GM12891 (cell line): ENCODE measurements at places on chromosomes 11 and 22.
A peak's percentile ranks its signal among the peaks of the same experiment; 100 is the strongest.

DNA sequence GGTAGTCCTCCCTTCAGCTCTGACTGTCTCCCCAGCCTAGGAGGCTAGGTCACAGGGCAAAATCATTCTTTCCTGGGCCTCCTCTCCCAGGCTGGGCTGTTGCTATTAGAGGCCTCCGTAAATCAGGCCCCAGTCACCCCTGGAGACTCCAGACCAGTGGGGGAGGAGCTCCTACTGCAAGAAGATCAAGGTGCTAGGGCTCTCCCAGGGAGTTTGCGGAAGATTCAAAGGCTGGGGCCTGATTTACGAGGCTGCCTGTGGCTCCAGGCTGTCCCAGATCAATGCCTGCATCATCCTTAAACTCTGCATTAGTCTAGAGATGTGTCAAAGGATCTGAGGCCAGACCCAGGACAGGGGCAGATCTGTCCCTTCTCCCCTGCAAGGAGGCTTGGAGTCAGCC is 346.2 kb downstream of the TENM4 start:
- no peak for DNase-seq

DNA sequence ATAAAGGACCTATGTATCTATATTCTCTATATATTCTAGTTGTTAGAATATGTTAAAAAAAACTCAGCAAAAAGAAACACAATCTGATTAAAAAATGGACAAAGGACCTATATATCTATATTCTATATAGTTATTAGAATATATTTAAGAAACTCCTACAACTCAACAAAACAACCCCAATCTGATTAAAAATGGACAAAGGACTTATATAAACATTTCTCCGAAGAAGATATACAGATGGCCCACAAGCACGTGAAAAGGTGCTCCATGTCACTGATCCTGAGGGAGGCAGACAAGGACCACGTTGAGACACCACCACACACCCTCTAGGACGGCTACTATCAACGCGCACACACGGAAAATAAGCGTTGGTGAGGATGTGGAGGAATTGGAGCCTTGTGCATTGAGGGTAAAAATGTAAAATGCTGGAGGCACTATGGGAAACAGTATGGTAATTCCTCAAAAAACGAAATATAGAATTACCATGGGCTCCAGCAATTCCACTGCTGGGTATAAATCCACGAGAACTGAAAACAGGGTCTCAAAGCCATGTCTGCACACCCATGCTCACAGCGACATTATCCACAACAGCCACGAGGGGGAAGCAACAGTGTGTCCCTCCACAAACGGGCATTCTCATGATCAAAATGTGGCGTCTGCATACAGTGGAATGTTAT is 22.7 kb downstream of the YPEL1 start:
- DNase-seq, result peak; percentile 70

- no peak for DNase-seq
Measured at GRCh38 chr22:30876915-30877553, 91.5 kb downstream of the MORC2 start.

DNA sequence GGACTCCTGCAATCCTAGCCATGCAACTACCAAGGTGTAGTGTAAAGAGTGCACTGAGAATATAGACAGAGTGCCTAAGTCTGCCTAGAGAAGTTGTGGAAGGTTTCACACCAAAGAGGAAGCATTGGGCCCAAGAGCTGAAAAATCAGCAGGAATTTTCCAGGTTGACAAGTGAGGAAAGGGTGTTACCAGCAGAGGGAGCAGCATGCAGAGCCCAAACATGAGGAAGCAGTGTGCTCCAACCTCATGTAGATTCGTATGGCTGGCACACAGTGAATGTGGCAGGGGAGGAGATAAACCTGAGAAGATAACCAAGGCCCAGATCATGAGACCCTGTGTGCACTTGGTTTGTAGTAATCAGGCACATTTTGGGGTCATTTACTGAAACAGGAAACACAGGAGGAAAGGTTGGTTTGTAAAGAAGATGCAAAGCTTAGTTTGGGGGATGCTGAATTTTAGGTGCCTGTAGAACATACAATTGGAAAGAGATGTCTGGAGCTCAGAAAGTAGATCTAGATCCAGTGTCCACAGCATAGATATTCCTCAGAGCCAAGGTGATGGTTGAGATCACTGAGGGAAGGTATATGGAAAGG is 1.7 kb downstream of the HPX start:
- no peak for DNase-seq

DNA sequence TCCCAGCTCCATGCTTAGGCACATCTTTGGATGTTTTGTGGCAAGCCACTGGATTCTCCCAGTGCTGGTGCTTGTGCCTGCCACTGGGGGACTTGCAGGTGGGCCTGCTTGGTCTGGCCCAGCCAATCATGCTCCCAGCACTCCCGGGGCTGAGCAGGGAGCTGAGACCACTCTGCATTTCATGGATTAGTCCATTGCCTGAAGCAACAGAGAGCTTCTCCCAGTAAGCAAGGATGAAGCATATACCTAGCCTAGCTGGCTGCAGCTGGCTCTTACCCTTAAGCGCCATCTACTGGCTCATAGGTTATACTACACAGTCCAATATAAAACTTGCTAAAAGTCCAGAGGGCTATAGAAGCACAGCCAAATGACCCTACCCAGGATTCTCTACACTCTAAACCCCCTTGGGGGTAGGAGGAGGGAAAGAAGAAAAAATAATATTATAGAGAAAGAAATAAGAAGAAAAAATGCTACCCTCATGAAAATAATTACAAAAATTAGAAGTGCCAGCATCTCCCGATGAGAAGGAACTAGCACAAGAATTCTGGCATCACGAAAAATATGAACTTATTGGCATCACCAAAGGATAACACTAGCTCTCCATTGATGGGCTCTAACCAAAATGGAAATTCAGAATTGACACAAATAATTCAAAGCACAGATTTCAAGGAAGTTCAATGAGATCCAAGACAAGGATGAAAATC is 275.3 kb downstream of the C11orf87 start:
- peak; percentile 5 for DNase-seq

DNA sequence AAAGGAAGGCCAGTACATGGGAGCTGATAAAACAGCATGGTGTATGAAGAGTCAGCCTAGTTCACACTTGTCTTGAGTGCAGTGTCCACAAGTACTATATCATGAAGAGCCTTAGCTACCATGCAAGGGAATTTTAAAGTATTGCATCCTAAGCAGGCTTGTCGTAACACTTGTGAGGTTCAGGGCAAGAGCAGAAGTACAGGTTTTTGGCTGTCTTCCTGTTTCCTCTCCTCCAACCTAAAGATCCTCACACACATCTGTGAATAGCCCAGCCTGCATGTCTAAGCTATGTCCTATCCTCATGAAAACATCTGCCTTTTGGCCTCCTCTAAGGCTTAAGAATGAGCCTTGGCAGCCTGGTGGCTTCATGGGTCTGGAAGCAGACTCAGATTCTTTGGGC is 34.6 kb upstream of the TMEM123 start:
- no peak for DNase-seq

- DNase-seq, result no peak
Measured at GRCh38 chr22:17990147-17990546, 34.2 kb downstream of the MICAL3 start.

- no peak for DNase-seq
Measured at GRCh38 chr11:76148941-76149613, 57.2 kb downstream of the WNT11 start.

DNA sequence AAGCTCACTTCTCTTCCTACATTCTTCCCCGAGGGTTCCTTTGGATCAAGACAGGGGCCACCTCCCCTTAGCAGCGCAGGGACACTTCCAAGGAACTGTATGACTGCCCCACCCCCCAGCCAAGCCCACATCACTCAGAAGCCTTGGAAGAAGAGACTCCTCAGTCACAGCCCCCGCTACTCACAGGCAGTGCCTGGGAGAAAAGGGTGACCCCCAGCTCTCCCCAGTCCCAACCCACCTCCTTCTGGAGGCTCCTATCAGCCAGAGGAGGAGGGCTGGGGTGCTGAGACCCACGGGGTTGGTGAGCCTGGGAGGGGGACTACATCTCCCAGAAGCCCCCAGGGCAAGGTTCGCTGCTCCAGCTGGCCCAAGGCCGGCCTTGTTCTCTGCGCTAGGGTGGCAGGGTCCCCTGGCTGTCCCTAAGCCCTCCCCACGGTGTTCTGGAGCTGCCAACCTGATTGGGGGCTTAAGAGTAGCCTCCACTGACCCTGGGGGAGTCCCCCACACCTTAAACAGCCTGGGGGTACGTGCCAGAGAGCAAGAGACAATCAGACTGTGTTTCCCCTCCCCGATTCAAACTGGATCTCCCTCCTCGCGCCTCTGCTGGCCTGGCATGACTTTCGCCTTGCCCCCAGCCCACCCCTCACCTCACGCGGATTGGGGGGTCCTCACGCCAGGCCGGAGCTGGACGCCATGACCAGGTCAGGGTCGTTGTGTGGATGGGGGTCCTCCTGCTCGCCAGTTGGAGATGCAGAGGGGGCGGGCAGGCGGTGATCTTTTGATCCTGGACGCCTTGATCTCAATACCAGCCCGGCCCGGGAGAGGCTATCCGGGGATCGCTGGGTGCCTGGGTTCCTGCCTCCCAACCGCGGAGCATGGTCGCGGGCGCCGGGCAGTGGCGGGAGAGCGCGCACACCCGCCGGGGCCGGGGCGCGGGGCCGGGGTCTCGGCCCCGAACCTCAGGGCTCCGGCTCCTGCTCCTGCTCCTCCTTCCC is 838 bp downstream of the BCL9L start:
- DNase-seq, result peak; percentile 84

DNA sequence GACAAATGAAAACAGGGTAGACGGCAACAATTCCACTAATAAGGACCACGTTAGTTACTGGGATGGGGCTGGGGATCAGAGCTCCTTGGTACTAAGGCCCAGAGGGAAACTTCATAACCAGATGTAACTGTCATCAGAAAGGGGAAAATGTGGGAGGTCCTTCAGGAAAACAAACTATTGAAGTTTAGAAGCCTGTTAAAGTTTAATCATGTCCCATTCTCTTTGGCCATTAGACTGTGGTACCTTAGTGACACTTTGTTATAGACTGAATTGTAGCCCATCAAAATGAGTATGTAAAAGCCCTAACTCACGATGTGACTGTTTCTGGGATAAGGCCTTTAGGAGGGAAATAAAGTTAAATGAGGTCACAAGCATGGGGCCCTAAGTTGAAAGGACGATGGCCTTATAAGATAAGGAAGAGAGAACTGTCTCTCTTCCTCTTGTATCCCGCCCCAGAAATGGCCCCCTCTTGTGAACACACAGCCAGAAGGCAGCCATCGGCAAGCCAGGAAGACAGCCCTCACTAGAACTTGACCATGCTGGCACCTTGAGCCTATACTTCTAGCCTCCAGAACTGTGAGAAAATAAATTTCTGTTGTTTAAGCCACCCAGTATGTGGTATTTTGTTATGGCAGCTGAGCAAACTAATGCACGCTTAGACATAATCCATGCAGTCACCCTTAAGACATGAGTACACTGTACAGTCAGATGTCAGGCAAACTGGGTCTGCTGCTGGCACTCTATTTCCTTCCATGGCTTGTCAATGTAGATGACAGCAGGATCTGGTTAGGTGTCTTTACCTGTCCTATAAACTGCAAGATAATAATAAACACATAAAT is 26.9 kb upstream of the USP47 start:
- no peak for DNase-seq
